ENCODE measurements at places on chromosomes 1 and 21. TPM values are rescaled to one million over a fixed set of nuclear protein-coding genes. Genes with fewer than 3 reads are reported as not detected.

DNA sequence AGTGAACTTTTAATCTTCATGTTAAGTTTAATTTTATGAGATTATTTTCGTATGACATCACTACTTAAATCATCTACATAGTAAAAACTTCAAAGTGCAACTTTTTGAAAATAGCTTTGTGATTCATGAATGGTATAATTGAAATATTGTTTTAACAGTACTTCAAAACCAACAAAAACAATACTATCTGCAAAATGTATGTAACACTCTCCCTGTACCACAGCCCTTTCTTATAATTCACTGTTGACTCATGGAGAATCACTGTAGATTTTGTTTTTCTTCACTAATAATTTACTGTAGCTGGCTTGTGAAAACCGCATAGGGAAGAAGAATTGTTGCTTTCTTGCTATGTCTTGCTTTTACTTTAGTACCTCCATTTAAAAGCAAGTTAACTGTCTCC lies 301.4 kb upstream of the ADAMTS5 start:
- H3K4me3 ChIP-seq: no peak overlapping the region
- H3K4me1 ChIP-seq: no peaks in the 10 kb centered on the region
- no peak overlapping the region for H3K27ac ChIP-seq
- no peaks in the 10 kb centered on the region for H3K36me3 ChIP-seq

- H3K27me3 ChIP-seq: no peaks in the 10 kb centered on the region
- no peak overlapping the region for H3K27ac ChIP-seq
- H3K4me1 ChIP-seq: no peaks in the 10 kb centered on the region
- H3K4me3 ChIP-seq: no peak overlapping the region
- DNase-seq: no peak
Observed at GRCh38 chr21:17370916-17371315, 141.9 kb upstream of the CXADR start.

- peak; percentile 27 for DNase-seq
- no peak overlapping the region for H3K4me3 ChIP-seq
- no peaks in the 10 kb centered on the region for H3K36me3 ChIP-seq
Observed at GRCh38 chr1:74504125-74504932, 8.1 kb downstream of the LRRC53 start.

DNA sequence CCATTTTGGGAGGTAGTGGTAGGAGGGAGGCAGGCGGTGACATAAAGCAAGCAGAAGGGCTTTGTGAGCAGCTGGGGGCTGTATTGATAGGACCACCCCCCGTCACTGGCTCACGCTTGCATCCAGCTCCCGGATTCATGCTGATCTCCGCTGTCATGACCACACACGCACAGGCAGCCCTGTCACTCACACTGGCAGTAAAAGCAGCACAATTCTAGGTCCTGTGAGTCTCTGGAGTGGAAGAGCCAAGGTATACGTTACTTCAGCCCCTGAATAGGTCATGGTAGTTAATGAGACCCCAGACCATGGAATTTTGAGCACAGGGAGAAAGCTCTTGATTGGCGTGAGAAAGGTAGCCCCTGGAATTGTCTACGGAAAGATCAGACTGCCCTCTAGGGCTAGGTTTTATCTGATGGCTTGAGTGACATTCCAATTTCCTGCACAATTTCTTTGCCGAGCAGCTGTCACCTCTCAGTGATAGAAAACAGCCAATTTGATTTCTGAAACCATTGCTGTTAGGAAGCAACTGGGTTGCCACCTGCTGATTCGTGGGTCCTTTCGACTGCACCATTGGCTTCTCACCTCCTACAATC lies 5.4 kb downstream of the OR2B11 start:
- no peak for DNase-seq
- H3K27me3 ChIP-seq: no peaks in the 10 kb centered on the region
- H3K27ac ChIP-seq: no peak overlapping the region
- no peaks in the 10 kb centered on the region for H3K36me3 ChIP-seq
- no peaks in the 10 kb centered on the region for H3K4me1 ChIP-seq

- H3K27ac ChIP-seq: no peak overlapping the region
- H3K4me1 ChIP-seq: no peaks in the 10 kb centered on the region
Observed at GRCh38 chr1:219566951-219567947, 45.7 kb downstream of the ZC3H11B start.

CFAP141 gene
- not detected for total RNA-seq

SSBP3 gene
- total RNA-seq: 30.7 TPM

GRCh38 chr1:47233186-47233585 lies 1.2 kb upstream of the TAL1 start:
- H3K36me3 ChIP-seq: no peaks in the 10 kb centered on the region
- no peak overlapping the region for H3K4me3 ChIP-seq
- H3K27me3 ChIP-seq: peaks cover 87% of the 10 kb centered on the region
- peaks cover 7% of the 10 kb centered on the region for H3K4me1 ChIP-seq
- no peak for DNase-seq

DNA sequence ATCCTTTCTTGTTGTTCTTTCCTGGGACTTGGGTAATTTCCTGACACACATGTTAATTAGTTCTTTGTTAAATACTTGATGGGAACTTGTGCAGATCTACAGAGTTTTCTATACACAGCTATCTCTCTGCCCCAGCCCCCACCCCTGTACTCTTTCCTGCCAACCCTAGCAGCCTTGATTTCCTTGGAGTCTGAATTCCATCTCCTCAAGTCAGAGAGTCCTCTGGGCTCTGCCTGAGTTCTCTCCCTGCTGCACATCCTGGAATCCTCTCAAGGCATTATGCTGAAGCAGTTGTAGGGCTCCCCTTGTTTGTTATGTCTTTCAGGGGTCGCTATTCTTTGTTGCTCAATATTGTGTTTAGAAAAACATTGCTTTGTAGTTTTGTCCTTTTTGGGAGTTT lies 384.7 kb downstream of the RPS6KC1 start:
- no peak overlapping the region for H3K27ac ChIP-seq
- no peaks in the 10 kb centered on the region for H3K36me3 ChIP-seq
- H3K4me1 ChIP-seq: no peaks in the 10 kb centered on the region
- no peak overlapping the region for H3K4me3 ChIP-seq
- no peaks in the 10 kb centered on the region for H3K27me3 ChIP-seq

DNA sequence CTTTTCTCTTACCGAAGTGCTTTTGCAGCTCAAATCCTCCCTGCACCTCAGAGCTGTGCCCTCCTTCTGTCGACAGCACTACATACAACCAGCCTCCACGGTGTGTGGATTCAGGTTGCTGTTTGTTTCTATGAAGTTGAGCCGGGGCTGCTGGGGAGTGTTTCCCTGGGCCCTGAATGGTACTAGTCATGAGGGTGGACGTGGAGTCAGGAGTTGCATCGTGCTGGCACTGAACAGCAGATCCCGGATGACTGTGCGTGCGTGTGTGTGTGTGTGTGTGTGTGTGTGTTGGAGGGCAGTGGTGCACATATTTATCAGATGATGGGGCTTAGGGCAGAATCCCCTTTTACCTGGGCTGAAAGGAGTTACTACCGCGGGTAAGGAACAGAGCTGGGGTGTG lies 47.0 kb downstream of the ACTL8 start:
- H3K4me1 ChIP-seq: no peaks in the 10 kb centered on the region
- no peak overlapping the region for H3K27ac ChIP-seq
- no peak overlapping the region for H3K4me3 ChIP-seq
- no peak for DNase-seq
- H3K27me3 ChIP-seq: no peaks in the 10 kb centered on the region

DNA sequence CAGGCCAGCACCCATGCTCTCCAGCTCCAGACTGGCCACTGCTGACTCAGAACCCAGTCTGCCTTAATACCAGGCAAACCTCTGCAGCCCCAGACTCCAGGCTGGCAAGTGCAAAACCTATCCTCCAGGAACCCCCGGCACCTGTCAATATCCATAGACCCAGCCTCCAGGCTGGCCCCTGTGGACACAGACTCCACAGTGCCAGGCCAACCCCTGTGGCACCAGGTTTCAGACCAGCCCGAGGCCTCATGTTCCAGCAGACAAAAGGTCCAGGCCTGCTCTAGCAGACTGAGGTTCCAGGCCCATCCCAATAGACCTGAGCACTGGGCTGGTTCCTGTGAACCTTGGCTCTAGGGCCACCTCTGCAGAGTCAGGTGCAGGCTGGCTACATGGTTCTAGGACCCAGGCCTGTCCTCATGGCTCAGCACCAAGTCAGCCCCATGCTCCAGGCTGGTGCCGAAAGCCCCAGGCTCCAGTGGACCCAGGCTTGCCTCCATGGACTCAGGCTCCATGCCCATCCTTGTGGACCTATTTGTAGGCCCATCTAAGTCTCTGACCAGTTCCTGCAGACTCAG lies 118.2 kb downstream of the WDR3 start:
- DNase-seq: no peak
- H3K36me3 ChIP-seq: no peaks in the 10 kb centered on the region
- no peaks in the 10 kb centered on the region for H3K4me1 ChIP-seq
- no peak overlapping the region for H3K4me3 ChIP-seq

- no peaks in the 10 kb centered on the region for H3K4me1 ChIP-seq
- no peak for DNase-seq
- no peak overlapping the region for H3K27ac ChIP-seq
- H3K27me3 ChIP-seq: no peaks in the 10 kb centered on the region
Observed at GRCh38 chr1:186063091-186063657, 311.9 kb downstream of the TPR start.

- peaks cover 46% of the 10 kb centered on the region for H3K4me1 ChIP-seq
- DNase-seq: peak; percentile 85
- H3K4me3 ChIP-seq: no peak overlapping the region
- H3K27ac ChIP-seq: peak overlapping the region; percentile 88
- no peaks in the 10 kb centered on the region for H3K36me3 ChIP-seq
Observed at GRCh38 chr1:204448344-204448964, 36.8 kb upstream of the PPP1R15B start.

PTPN7 gene
- not detected for total RNA-seq

S100A2 gene
- total RNA-seq: not detected

- no peak overlapping the region for H3K4me3 ChIP-seq
- H3K27me3 ChIP-seq: no peaks in the 10 kb centered on the region
- peaks cover 20% of the 10 kb centered on the region for H3K4me1 ChIP-seq
- peak overlapping the region; percentile 46 for H3K27ac ChIP-seq
- DNase-seq: no peak
- no peaks in the 10 kb centered on the region for H3K36me3 ChIP-seq
Observed at GRCh38 chr1:235998812-235999211, 66.1 kb downstream of the NID1 start.
